NCI-H187 treated with DMSO at 0.1 percent for 48 hours (cell line): ENCODE measurements at places on chromosomes 4 and X.

GRCh38 chrX:107355533-107355932 lies 93.9 kb upstream of the FRMPD3 start:
- no peak for DNase-seq

GRCh38 chr4:38867478-38868058 lies at the start of gene FAM114A1:
Gene FAM114A1 (plus strand): TSS chr4:38867806. CDS start chr4:38878079, 10,273 bp downstream.
- DNase-seq: no peak

DNA sequence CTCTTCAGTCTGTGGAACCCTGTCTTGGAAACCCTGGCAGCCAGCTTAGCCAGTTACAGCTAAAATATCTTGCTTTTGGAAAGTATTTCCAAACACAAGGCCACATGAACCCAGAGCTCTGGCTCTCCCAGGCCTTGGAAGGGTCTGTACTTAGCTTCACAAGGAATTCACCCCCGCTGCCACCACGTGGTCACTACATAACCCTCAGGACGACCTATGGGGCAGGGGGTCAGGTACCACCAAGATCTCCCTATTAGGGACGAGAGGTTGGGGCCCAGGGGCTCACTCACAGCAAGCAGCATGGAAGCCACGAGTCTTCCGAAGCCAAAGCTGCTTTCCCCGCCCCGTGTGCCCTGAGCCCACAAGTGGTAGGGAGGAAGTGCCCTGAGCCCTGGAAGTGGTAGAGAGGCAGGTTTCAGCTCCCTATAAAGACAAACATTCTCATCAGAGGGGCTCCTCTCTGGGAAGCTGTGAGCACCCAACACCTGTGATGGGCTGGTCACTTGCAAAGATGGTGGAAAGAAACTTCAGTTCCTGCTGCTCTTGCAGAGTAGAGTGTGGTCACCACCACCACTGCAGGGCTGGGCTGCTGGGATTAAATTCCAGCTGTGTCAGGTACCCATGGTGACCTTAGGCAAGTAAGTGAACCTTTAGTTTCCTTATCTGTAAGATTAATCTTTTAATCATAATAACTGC lies 4.7 kb upstream of the JAKMIP1 start:
- no peak for DNase-seq

GRCh38 chrX:153900831-153901752 lies 3.4 kb upstream of the AVPR2 start:
- DNase-seq: no peak

DNA sequence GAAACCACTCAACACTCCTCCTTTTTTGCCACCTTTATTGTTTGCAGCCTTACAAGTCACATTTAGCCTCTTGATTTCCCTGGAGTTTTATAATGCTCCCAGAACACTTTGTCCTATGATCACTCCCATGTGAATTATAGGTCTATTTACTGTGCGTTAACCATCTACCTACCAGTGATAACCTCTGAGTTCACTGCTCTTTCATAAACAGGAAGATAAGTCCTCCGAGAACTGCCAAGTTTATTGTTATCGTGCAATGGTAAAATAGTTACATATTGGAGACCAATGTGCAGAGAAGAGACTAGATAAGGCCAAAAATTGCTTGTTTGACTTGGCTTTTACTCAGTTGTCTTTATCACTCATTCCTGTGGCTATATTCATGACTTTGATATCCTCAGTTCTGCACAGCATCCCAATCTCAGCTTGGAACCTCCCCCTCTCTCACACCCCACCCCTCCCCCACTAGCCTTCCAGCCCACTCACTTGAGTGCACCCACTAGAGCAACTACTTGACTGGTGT lies 12.9 kb upstream of the NUDT9 start:
- DNase-seq: no peak

DNA sequence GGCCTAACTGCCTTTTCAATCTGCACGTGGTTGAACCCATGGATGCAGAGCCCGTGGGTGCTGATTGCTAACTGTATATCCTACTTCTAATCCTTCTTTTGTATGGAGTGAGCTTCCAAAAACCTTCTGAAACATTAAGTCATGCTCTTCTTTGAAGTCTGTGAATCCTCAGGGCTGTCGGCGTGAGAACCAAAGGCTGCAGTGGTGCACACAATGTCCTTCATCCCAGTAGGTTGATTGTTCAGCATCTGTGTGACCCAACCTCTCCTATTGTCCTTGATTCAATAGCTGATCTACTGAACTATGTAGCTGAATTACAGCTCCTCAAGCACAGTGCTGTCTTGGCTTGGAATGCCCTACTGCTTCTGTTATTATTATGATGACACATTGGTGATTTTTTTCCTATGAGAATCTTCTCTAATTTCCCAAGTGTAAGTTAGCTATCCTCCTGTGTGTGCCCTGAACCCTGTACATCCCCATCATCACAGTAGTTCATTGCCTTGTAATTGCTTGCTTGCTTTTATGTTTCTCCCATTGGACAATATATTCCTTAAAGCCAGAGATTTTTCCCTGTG lies 294.6 kb downstream of the TRIML1 start:
- no peak for DNase-seq

DNA sequence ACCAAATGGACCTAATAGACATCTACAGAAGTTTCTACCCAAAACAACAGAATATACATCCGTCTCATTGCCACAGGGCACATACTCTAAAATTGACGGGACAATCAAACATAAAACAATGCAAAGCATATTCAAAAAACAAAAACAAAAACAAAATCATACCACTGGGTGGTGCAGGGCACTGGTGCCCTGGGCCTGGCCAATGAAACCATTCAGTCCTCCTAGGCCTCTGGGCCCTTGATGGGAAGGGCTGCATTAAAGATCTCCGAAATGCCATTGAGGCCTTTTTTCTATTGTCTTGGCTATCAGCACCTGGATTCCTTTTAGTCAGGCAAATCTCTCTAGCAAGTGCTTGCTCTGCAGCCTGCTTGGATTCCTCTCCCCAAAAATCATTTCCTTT lies 213.9 kb upstream of the ZCCHC13 start:
- no peak for DNase-seq

DNA sequence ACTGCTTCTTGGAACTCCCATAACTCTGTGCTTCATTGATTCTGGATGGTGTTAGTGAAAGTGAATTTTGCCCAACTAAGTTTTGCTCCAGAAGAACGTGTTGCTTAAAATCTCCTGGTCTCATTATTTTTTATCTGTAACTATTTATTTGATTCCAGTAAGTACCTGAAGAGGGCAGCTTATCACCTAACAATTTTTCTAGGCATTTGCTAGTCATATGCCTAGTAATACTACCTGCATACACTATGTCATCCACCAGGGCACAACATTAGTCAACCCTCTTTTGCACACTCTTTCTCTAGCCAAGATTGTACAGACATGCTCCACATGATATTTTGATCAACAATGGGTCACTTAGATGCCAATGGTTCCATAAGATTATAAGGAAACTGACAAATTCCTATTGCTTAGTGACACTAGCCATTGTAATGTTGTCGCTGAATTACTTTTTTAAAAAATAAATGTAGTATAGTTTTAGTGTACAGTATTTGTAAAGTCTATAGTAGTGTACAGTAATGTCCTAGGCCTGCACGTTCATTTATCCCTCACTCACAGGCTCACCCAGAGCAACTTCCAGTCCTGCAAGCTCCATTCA lies 499.9 kb upstream of the AADAT start:
- DNase-seq: no peak

DNA sequence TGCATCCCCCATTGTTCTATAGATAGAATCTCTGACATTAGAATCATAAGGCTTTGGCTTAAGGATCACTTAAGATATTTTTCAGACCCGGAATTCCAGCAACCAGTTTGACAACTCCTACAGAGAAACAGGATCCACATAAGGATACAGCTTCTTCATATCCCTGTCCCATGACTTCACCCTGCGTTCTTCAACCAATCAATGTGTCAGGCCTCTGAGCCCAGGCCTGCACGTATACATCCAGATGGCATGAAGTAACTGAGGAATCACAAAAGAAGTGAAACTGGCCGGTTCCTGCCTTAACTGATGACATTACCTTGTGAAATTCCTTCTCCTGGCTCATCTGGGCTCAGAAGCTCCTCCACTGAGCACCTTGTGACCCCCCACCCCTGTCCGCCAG lies 85.1 kb downstream of the MFAP3L start:
- DNase-seq: no peak

- DNase-seq: no peak
Measured at GRCh38 chr4:169099771-169100180, 89.7 kb upstream of the CBR4 start.

GRCh38 chr4:6258026-6258360 lies 11.7 kb upstream of the WFS1 start:
- no peak for DNase-seq

DNA sequence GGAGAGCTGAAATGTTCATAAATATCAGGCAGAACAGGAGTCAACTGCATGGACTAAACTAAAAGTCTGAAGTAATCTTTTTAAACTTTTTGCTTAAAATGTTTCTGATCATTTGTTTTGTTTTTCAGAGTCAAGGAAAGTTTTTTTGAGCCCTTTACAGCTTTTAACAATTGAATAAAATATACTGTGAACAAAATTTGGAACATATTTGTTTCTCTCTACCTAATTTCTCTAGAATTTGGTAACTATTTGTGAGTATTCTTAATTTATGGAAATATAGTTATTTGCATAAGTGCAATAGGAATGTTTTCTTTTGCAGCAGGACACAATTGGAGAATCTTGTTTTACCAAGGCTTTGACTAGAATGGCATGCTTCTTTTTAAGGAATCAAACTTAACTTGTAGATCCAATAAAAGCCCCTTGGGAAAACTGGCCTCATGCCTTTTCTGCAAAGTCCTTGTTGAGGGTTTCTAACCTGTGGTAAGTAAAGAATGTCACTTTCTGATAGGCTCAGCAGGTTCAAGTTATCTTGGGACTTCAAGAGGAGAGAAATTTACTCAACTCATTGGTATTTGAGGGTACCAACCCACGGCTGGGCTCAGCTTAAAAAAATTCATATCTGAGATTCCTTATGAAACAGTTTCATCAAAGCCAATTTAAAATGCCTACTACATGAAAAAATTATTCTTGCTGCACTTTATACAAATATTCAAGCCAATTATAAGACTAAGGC lies 91.5 kb downstream of the UPRT start:
- DNase-seq: no peak

- no peak for DNase-seq
Measured at GRCh38 chrX:51257490-51257889, 75.1 kb upstream of the NUDT10 start.

GRCh38 chr4:129379429-129379828 lies 283.5 kb downstream of the C4orf33 start:
- DNase-seq: no peak

- no peak for DNase-seq
Measured at GRCh38 chr4:124085561-124086180, 626.9 kb downstream of the ANKRD50 start.

GRCh38 chr4:140135529-140136088 lies 18.4 kb downstream of the MAML3 start:
- peak; percentile 2 for DNase-seq

GRCh38 chr4:77852892-77853495 lies 9.6 kb upstream of the MRPL1 start:
- no peak for DNase-seq

DNA sequence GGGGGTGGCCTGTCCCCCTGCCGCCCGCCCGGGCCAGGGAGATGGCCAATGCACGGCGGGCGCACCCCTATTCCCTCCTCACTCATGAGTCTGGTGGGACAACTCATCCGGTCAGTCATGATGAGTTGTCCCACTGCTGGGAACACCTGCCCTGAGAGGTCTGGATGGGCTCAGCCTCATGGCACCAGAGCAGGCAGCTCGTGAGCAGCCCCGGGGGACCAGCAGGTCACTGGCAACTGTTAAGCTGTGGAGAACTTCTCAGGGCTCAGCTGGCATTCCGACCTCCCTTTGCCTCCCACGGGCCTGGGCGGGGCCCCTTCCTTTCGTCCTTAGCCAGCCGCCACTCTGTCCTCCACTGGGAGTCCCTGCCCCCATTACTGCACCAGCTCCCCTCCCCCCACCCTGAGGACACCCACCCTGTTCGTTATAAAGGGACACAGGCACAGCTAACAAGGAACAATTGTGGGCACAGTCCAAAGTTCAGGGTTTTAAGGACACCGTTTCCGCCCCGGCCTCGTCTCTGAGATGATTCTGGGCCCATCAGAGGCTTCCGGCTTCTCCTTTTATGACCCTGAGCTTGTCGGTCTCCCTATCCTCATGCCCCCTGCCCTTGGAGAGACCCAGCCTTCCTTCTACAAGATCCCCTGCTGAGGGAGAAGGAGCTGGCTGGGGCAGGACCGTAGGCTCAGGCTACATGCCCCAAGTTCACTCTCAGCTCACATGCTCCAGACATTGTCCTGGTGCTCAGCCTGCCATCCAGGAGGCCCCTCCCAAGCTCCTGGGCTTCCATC lies 14.6 kb upstream of the KIAA0232 start:
- DNase-seq: no peak

GRCh38 chrX:137575596-137576255 lies 9.8 kb downstream of the ZIC3 start:
- DNase-seq: no peak

DNA sequence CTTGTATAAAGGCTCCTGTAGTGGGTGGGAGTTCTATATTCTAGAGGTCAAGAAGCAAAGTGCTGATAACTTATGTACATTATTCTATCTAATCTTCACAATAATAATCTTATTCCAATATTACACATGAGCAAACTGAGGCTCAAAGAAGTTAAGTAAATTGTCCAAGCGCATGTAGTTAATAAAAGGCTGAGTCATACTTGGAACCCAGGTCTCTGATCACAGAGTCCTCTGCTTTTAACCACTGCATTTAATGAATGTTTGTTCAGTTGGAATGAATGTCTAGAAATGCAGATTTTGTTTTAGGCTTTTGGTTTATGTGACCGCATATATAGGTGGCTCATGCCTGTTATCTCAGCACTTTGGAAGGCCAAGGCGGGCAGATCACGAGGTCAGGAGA lies 88.4 kb upstream of the PAQR3 start:
- DNase-seq: no peak

DNA sequence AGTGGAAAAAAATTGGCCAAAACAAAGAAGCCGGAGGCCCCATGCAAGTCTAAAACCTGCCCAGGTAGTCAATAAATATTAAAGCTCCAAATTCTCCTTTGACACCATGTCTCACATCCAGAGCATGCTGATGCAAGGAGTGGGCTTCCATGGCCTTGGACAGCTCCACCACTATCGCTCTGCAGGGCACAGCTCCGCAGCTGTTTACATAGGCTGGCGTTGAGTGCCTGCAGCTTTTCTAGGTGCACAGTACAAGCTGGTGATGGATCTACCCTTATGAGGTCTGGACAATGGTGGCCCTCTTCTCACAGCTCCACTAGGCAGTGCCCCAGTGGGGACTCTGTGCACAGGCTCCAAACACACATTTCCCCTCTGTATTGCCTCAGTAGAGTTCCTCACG lies 84.2 kb upstream of the LANCL3 start:
- DNase-seq: no peak

GRCh38 chr4:127080141-127080540 lies 552.6 kb upstream of the INTU start:
- no peak for DNase-seq

DNA sequence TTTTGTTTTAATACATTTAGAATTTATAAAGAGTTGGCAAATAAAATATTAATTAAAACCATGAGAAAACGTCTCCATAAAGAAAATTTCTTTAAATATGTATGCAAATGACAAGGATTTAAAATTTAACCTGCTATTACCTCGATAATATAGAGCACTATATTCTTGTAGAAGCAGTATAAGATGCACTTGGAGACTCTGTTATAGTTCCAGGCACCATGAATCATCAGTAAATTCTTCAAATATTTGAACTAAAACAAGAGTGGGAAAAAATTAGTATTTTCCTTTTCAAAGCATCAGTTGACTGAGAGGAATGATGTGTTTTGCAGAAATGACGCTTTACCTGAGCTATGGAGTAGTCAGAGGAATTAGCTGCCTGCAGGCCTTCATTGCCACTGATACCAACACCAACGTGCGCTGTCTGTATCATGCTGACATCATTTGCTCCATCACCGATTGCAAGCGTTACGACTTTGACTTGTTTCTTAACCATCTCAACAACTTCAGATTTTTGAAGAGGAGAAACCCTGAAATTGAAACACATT lies 67.3 kb downstream of the SHISA3 start:
- DNase-seq: no peak
